Suprapubic skin (tissue), 4 donors: ENCODE measurements at places on chromosomes 12 and 14. TPM values are rescaled to one million over a fixed set of nuclear protein-coding genes. Genes with fewer than 3 reads are reported as not detected.

Gene GARIN6
- total RNA-seq = not detected

Gene LRTM2
- total RNA-seq = not detected

Gene GYS2
- total RNA-seq = not detected

Gene ADAM21
- total RNA-seq = not detected

Gene CRIP1
- total RNA-seq = 140 TPM

- no peak for DNase-seq
Measured at GRCh38 chr12:87870061-87870460, 159.1 kb downstream of the C12orf50 start.

DNA sequence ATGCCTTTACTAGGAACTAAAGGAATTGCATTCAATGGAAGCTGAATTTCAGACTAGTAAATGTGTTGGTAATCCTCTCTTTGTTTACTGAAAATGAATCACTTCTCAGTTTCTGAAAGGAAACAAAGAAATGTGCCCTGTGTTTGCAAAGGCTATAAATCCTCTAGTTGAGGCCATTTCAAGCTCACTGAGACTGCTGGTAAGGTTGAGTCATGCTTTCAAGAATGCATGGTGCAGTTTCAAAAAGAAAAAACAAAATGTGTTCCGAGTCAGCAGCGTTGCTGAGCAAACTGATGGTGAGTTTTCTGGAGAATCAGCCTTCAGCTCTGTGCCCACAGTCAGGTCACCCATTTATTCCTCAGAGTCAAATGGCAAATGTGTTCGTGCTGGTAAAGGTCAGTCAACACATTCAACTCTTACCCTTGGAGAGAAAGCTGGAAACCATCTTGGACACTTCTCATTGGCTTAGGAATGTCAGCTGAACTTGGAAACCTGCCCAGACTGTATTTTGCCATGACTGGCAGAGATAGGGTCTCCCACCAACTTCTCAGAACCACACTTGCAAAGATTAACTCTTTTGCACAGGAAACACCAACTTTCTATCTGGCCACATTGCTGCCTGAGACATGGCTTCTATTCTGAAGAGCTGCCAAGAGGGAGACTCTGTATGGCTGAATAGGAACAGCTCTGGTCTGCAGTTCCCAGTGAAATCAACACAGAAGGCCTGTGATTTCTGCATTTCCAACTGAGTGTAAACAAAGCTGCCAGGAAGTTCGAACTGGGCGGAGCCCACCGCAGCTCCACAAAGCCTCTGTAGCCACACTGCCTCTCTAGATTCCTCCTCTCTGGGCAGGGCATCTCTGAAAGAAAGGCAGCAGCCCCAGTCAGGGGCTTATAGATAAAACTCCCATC lies 484.4 kb downstream of the ATP23 start:
- no peak for DNase-seq

DNA sequence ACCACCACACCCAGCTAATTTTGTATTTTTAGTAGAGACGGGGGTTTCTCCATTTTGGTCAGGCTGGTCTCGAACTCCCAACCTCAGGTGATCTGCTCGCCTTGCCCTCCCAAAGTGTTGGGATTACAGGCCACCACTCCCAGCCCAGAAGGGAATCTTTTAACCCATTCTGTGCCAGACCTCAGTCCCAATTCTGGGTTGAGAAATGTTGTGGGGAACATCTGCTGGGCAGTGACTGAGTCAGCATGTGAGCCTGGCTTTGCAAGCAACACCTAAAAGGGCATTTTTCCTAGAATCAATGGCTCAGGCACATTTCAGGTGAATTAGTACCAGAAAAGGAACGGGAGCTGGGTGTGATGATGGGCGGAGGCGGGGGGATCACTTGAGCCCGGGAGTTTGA lies 7.6 kb upstream of the SPATS2 start:
- no peak for DNase-seq

- no peak for DNase-seq
Measured at GRCh38 chr12:69553628-69554248, 31.5 kb upstream of the CCT2 start.

DNA sequence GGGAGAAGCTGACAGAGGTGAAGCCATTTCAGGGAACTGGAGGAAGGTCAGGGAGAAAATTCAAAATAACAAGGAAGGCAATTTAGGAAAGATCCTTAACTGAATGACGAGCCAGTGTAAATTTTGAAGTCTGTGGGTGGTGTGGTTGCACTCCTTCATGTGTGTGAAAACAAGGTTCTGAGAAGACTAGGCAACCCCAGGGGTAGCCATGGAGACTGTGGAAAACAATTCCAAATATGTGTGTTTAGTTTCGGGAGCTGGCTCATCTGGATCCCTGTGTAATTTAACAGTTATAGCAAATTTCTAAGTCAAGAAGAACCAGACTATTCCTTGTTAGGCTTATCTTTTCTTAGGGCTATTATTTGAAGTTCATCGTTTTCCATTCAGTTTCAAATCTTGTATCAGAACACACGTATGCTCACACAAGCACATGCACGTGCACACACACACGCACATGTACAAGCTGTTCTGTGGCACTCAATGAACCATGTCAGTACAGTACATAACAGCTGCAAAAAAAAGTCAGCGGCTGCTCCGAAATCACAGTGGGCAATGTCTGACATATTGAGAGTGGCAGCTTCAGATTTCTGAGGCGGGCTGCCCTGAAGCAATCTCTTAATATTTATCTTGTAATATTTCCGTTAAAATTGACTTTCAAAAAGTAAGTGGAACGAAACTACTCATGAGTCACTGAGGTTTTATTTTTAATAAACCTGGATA lies 411.2 kb downstream of the AEBP2 start:
- DNase-seq = no peak

- no peak for DNase-seq
Measured at GRCh38 chr12:9342614-9343353, 134.6 kb upstream of the PZP start.
